ENCODE measurements at places on chromosomes 1 and 21.

- no peak for DNase-seq
Observed at GRCh38 chr1:8242498-8242897, 75.4 kb upstream of the SLC45A1 start.

GRCh38 chr1:85198864-85199263, 2.0 kb downstream of the SYDE2 start:
- no peak for DNase-seq

GRCh38 chr1:19219451-19219850, 9.4 kb upstream of the UBR4 start:
- DNase-seq = no peak

GRCh38 chr1:27862671-27863537, 9.4 kb upstream of the THEMIS2 start:
- no peak for DNase-seq

Data from DMS79 (cell line).